NB4 (cell line): ENCODE measurements at places on chromosomes 4 and X.

DNA sequence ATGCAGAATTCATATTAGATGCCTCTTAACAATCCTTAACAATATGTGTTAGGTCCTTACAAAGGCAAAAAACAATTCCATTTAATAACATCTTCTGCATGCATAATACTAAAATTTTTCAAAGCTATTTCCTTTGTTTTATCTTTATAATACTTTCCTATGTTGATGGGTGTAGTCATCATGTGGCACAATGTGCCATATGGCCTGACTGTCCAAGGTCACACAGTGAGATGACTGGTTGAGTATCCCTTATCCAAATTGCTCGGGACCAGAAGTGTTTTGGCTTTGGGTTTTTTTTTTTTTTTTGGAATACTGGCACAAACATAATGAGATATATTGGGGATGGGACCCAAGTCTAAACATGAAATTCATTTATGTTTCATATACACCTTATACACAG lies 77.7 kb downstream of the NR3C2 start:
- no peak for DNase-seq

DNA sequence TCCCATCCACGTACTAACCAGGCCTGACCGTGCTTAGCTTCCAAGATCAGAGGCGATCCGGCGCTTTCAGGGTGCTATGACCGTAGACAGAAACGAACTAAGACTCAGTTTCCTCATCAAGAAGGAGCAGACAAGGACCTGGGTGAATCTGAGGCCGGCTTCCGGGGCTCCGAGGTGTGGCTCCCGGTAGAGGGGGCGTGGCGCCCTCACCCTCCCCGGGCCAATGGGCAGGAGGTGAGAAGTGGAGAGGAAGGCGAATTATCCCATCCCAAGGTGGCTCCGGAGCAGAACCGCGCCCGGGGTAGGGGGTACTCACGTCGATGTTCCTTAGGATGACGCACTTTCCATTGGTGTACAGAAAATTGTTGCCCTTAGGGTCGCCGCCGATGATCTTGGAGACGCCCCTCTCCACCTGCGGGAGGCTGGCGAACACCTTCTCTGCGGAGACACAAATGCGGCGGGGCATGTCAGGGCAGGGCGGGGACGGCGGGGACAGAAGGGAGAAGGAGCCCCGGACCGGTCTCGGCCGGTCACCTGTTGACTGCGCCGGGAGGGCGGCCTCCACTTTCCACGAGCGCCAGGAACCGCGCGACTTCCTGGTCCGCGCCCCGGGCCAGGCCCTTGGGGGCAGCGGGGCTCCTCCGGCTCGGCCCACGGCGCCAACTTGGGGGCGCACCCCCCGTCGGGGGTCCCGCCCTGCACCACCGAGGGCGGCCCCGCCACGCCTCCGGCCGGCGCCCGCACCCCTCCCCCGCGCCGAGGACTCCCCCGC lies 616 bp downstream of the WDR1 start:
- peak; percentile 69 for DNase-seq

- no peak for DNase-seq
These were observed 24.9 kb downstream of the TKTL2 start for GRCh38 chr4:163448540-163449203.

- DNase-seq, result no peak
These were observed 37.1 kb downstream of the ATOH1 start for GRCh38 chr4:93865650-93866049.

- DNase-seq, result no peak
These were observed 6.4 kb downstream of the RBM3 start for GRCh38 chrX:48580662-48581061.

DNA sequence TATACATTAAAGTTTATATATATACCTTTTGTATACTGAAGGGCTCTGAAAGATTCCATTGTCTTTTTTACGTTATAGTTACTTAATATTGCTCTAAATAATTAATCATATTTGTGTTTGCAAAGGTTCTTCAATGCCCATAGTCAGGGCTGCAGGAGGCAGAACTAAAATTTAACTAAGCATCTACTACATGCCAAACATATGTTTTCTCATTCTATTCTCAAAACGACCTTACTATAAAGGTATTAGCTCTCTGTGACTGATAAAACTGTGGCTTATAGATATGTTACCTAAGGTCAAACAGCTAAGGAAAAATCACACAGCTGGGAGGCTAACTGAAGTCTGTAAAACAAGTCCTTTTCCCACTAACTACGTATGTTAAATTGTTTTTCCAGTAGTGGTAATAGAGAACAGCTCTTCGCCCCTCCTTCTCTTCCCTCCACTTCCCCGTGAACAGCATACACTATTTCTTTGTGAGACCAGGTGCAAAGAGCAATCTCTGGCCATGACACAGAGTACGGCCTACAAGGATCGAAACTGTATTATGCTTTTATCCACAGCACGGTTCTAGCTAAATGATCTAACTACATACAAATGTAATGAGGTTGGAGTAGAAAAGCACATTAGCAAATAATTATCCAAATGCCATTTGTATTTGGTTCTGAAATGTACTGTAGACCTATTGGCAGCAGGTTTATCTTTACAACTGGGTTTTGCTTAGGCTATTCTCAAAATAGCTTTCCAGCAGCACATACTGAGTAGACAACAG lies 1.7 kb downstream of the CNOT6L start:
- no peak for DNase-seq

DNA sequence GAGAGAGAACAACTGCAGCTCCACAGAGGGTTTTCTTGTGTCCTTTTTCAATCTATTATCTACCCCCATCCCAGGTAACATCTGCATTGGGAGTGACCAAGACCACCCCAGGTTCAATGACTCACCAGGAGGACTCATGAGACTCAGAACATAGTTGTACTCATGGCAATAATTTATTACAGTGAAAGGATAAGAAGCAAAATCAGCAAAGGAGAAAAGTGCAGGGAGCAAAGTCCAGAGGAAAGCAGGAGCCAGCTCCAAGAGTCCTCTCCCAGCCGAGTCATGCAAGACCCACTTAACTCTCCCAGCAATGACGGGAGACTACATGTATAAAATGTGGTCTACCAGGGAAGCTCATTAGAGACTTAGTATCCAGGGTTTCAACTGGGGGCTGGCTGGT lies 129.5 kb upstream of the RBPJ start:
- no peak for DNase-seq

DNA sequence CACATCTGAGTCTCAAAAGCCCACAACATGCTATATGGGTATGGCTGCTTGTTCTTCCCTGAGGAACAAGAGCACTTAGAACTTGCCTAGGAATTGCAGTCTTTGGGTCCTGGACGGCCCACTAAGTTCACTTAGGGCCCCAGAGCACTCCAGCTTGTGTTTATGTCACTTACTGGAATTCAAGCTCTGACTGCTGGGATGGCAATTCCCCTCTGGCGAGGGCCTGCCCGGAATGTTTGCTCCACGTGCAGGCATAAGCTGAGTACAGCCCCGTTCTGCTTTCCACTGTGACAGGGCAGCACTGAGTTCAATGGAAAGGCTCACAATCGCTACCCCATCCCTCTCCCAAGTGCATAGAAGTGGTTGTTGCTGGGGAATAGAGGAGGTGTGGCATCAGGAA lies 25.9 kb upstream of the RASSF6 start:
- DNase-seq, result no peak

DNA sequence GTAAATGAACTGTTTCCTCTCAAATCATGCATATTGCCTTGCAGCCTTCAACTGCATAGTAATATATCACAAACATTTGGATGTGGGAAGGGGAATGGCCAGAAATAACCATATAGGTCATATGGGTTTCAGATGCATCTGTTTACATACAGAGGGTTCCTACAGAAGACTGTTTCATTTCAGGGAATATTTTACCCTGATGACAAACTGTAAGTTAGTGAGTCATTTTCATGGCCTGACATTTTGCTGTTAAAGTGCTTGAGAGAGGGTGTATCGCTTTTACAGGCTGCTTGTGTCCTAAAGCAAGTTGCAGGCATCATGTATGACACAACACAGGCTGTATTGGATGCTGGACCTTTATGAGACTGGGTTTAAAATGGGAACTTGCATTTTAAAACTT lies 25.5 kb upstream of the AMOT start:
- DNase-seq, result no peak

DNA sequence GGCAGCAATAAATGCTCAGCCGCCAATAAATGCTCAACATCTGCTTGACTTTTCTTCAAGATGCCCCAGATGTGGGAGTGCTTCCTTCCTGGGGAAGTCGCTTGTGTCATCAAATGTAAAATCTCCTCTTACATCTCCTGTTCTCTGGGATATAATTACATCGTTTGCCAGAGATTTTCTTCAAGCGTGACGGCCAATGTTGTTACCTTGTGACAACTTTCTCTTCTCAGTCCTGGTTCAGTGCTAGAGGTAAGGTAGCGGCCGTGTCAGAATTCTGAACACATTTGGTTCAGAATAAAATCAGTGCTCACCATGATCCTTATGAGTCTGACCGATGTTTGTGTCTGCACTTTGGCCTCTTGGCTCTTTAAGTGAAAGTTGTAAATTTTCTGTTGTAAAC lies 102.5 kb downstream of the ASMT start:
- DNase-seq, result no peak

- DNase-seq, result no peak
These were observed 83.1 kb downstream of the GRIA3 start for GRCh38 chrX:123267220-123267619.

- DNase-seq, result no peak
These were observed at the start of gene ARHGAP6 for GRCh38 chrX:11665168-11666111. TSS of gene ARHGAP6 (minus strand) at chrX:11665920. CDS start at chrX:11664828, 1,092 bp downstream.

DNA sequence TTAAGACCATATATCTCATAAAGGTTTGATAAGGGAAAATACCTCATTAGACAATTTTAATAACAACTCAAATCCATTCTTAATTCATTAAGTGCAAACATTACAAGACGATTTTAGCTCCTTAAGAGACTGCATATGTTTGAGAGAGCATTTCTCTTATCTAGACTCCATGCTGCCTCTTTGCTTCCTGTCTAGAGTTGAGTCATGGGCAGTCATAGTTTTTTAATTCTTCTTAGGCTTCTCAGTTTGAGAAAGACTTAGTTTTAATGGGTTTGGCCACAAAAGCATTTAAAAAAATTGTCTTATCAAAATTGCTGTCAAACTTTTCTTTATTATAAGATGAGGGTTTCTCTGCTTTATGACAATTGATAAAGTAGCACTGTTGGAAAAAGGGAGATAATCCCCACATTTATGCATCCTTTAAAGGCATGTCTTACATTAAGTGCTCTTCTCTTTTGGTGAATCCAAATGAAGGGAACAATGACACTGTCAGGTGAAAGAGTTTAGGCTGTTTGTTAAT lies 713.4 kb downstream of the PCDH18 start:
- no peak for DNase-seq

- DNase-seq, result no peak
These were observed 104.1 kb downstream of the PHOX2B start for GRCh38 chr4:41644288-41644914.

GRCh38 chr4:592825-593520 lies 16.9 kb upstream of the TMEM271 start:
- DNase-seq, result no peak

GRCh38 chr4:45410701-45411210 lies 684.4 kb upstream of the GNPDA2 start:
- no peak for DNase-seq

- DNase-seq, result peak; percentile 71
These were observed at the start of gene CCNB3 for GRCh38 chrX:50204364-50204899. TSS of gene CCNB3 (plus strand) at chrX:50204765. CDS start at chrX:50285164, 80,399 bp downstream.

DNA sequence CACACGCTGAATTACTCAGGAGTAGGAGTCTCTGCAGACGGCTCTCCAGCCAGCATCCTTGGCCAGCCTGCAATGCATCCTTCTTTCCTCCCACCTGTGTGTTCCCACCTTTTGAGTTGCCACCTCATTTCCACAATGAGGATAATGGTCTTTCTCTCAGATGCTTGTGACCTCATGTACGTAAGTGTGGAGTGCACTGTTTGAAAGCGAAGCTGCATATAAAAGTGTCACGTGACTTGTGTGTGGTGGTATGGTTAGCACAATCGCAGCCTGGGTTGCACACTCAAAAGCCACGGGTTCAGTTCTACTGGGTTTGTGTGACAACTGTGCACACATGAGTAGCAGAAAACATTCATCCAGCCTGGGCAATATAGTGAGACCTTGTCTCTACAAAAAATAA lies 12.0 kb upstream of the MFAP3L start:
- DNase-seq, result no peak

DNA sequence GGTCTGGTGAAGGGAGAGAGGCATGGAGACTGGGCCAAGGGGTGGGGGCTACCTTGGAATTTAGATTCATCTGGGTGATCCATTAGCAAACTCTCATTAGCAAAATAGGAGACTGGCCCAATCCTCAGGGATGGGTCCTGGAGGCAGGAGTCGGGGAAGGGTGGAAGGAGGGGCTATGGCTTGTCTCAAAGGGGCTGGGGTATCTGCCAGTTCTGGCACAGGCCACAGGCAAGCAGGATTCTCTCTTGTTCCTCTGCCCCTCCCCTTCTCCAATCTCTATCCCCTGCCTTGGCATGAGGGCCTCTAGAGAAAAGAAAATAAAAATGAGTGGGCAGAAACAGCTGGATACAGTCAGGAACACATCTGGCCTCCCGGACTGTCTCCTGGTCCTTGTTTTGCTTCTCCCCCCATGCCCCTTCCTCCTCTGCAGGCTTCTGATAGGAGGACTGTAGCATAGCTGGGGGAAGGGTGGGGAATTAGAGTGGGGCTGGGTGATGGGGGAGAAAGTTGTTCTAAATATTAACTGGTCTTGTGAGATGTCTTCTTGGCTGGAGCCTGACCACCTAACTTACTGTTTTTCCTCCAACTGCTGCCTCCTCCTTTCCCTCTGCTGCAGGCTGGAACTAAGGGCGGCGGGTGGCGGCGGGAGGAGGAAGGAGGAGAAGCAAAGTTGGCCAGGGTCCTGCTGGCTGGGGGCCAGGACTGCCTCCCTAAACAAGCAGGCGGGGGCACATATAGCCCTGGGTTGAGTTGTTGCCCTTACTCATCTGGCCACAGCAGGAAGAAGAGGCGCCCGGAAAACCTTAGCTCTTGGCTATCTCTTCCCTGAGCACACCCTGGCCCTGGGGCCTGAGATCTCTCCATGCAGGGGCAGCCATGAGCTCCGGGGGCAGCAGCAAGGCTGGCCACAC lies 53.3 kb upstream of the LAS1L start:
- DNase-seq, result no peak

DNA sequence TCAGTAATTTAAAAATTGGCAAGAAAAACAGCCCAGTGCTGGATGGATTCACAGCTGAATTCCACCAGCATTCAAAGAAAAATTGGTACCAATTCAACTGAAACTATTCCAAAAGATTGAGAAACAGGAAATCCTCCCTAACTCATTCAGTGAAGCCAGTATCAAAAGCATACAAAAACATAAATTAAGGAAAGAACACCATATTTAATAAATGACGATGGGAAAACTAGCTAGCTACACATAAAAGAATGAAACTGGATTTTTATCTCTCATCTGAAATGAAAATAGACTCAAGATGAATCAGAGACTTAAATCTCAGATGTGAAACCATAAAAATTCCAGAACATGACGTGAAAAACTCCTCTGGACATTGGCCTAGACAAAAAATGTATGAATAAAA lies 516.8 kb upstream of the SPANXN1 start:
- DNase-seq, result no peak

- no peak for DNase-seq
These were observed 109.2 kb downstream of the ARHGAP10 start for GRCh38 chr4:147840838-147841738.
